ENCODE measurements at places on chromosomes 6 and 20.

DNA sequence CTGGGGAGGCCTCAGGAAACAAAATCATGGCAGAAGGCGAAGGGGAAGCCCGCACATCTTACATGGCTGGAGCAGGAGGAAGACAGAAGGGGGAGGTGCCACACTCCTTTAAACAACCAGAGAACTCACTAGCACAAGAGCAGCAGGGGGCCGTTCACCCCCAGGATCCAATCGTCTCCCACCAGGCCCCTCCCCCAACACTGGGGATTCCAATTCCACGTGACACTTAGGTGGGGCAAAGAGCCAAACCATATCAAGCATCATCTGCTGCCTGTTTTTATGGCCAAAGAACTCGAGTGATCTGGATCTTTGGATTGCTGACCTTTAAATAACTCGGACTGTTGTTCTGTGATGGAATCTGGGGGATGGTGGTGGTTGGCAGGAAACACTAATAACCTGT, 28.0 kb downstream of the PNLDC1 start:
- DNase-seq = no peak

DNA sequence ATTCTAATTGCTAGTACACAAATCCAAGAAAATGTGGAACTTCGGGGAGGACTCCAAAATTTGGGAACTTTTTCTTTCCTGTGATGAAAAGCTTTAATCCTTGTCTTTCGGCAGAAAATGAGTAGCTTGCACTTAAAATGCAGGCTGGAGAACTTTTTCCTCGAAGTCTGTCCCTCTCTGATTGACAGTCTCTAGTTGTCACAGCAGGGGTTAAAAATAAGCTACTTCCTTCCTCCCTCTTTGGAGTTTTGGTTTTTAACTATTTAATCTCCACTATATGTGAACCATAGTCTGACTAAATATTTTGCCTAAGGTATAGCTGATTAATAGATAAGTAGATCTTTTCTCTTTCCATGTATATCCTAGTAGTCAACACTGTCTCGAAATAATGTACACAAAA, 66.8 kb upstream of the MBOAT1 start:
- DNase-seq = no peak

DNA sequence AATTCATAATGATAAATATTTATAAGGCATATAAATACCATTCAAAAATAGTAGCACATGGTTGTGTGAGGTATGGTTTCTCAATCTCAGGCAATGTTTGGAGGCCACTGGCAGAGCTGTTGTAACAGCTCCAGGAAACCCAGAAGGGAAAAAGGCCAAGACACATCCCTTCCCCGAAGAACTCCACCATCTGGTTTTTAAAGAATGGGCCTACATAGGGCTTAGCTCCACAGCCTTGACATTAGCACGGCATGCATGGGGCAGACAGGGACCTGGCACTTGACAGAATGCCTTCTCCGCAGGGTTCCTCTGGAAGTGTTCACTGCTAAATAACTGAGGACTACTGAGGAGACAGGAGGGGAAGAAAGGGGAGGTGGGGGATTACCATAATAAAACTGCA, 16.1 kb upstream of the FOXO3 start:
- no peak for DNase-seq

- DNase-seq = no peak
Measured at GRCh38 chr20:33926425-33926824, 67.3 kb upstream of the RALY start.

- DNase-seq = no peak
Measured at GRCh38 chr6:13593720-13594119, 19.3 kb downstream of the SIRT5 start.

- DNase-seq = no peak
Measured at GRCh38 chr20:48578397-48579098, 249.3 kb downstream of the PREX1 start.

DNA sequence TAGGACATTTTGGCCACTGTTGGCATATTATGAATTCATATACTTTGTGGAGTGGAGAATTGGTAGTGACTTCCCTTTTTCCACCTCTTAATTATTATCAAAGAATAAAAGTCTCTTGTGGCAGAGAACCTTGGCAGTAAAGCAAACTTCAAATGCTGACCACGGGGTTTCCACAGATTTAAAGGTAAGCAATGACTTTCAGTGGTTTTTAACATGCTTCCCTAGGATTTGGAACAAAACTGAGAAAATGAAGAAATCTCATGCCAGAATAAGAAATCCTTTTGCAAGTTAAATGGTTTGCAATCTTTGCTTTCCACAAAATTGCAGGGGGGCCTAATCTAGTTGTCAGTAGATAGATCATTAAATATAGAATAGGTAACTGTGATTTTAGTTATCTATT, 2.0 kb upstream of the SDC4 start:
- DNase-seq = no peak

- no peak for DNase-seq
Measured at GRCh38 chr20:3740615-3741301, 8.3 kb downstream of the HSPA12B start.

- DNase-seq = no peak
Measured at GRCh38 chr6:111201764-111202163, 114.5 kb downstream of the SLC16A10 start.

GRCh38 chr6:107491760-107492660, 2.1 kb downstream of the SOBP start:
- DNase-seq = no peak

- no peak for DNase-seq
Measured at GRCh38 chr6:140718021-140718420, 1343.6 kb upstream of the CITED2 start.

DNA sequence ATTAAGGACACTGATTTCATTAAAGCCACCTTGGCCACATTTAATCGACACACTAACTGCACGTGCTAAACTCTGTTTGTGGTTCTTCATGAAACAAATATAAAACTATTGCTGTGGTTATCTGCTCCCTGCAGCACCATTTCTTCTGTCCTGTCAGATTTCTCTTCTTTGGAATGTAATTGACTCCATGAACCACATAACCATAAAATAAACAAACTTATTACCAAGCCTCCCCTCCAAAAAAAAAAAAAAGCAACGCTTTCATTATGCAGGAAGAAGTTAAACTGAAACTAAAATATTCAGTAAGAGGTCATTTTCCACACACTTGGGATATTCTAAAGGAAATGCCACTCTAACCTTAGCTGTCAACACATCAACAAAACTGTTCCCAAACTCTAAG, 319.1 kb upstream of the NT5E start:
- no peak for DNase-seq

GRCh38 chr6:39924283-39924682, 10.0 kb downstream of the MOCS1 start:
- DNase-seq = no peak

GRCh38 chr6:158131926-158132325, 36.1 kb downstream of the SERAC1 start:
- no peak for DNase-seq

GRCh38 chr6:45483021-45483420, 105.3 kb upstream of the SUPT3H start:
- no peak for DNase-seq

Data from activated naive CD8-positive, alpha-beta T cell treated with anti-CD3 and anti-CD28 coated beads, Interleukin-2, amount 50 U/mL, for 16 hours (primary cell).